ENCODE measurements at places on chromosomes 7 and 10.

GRCh38 chr10:96369890-96370583 lies 11.2 kb upstream of the OPALIN start:
- no peak for DNase-seq

DNA sequence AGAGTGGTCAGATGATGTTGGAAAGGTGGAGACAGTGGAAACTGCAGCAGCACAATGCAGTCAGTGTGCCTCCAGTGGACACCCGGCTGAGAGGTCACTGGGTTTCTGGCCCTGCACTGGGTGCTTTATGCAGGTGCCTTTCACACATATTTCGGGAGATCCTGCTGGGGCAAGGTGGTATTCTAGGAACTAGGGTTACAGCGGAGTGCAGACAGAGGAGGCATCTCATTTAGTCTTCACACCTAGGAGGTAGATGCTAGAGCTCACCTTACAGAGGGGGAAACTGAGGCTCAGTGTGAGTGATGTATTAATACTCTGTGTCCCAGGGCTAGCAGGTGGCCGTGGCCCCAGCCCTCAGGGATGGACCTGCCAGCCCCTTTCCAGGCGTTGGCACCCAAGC lies 103.9 kb upstream of the KCTD7 start:
- no peak for DNase-seq

DNA sequence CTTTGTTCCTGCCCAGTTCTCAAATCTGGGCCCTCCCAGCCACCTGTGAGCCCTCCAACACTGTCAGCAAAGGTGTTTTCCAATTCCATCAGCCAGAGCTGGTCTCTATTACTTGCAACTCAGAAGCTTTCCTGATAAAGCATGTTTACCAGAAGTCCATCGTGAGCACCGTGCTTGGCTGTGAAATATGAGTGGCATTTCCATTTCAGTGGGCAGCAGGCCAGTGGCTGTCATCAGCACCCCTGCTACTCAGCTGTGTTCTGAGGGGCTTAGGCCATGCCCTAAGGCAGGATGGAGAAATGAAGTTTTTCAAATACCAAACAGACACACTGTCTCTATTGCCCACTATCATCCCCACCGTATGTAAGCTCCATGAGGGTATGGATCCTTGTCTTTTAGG lies 12.7 kb upstream of the BNIP3 start:
- DNase-seq, result no peak

- DNase-seq, result no peak
Measured at GRCh38 chr7:138247081-138247480, 170.8 kb downstream of the AKR1D1 start.

DNA sequence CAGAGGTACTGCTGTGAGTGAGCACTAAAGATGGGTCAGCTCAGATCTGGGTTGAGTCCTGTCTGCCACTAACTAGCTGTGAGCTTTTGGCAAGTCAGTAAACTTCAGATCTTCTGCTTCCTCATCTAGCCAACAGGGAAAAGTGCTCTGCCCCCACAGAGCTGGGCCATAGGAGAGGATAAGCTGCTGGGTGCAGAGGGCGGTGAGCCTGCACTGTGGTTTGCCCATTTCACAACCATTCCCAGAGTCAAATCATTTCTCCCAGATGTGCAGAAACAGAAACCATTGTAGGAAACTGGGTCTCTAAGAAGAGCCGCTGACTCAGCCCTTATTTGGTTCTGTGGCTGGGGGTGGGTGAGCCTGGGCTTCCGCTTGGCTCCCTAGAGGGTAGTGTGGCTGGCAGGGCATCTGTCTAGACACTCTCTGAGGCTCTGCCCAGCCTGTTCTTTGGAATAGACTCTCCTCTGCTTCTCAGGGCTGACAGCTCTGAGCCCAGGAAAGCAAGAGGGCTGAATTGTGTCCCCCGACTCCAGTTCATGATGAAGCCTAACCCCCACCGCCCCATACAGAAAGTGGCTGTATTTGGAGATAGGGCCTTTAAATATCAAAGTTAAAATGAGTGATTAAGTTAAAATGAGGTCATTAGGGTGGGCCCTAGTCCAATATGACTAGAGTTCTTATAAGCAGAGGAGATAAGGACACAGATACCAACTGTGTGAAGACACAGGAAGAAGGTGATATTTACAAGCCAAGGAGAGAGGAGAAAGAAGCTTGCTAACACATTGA lies 29.5 kb upstream of the ARHGAP22 start:
- no peak for DNase-seq

GRCh38 chr7:91239772-91240171 lies 24.5 kb upstream of the FZD1 start:
- DNase-seq, result no peak

- no peak for DNase-seq
Measured at GRCh38 chr7:28343462-28343861, 68.9 kb upstream of the CREB5 start.

- DNase-seq, result no peak
Measured at GRCh38 chr10:61166489-61166888, 222.5 kb upstream of the RHOBTB1 start.

- DNase-seq, result no peak
Measured at GRCh38 chr10:84423719-84424118, 95.3 kb downstream of the CCSER2 start.

GRCh38 chr10:125976960-125977605 lies 80.7 kb downstream of the FANK1 start:
- DNase-seq, result no peak

GRCh38 chr7:2826771-2827170 lies 17.3 kb downstream of the GNA12 start:
- DNase-seq, result no peak

DNA sequence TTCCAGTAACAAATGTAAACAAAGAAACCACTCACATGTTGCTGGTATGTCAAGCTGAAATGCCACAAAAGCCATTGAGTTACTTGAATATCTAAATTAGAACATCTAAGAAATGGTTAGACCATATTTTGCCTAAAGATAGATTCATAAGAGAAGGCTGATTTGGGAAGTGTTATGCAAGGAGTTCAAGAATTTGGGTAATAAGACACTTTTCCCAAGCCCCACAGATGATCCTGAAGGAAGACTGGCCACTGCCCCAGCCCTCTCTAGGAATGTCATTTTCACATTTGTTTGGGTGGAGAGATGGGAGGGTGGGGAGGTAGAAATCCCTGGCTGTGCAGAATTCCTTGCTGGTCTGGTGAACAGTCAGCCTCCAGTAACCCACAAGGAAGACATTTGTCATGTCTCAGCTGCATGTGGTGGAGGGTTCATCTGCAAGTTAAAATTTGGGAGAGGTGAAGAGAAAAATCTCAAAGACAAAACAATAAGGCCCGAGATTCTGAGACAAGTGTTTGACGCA lies 427.2 kb upstream of the KLF6 start:
- DNase-seq, result no peak

GRCh38 chr7:107998150-107998549 lies 4.8 kb downstream of the LAMB1 start:
- DNase-seq, result no peak

DNA sequence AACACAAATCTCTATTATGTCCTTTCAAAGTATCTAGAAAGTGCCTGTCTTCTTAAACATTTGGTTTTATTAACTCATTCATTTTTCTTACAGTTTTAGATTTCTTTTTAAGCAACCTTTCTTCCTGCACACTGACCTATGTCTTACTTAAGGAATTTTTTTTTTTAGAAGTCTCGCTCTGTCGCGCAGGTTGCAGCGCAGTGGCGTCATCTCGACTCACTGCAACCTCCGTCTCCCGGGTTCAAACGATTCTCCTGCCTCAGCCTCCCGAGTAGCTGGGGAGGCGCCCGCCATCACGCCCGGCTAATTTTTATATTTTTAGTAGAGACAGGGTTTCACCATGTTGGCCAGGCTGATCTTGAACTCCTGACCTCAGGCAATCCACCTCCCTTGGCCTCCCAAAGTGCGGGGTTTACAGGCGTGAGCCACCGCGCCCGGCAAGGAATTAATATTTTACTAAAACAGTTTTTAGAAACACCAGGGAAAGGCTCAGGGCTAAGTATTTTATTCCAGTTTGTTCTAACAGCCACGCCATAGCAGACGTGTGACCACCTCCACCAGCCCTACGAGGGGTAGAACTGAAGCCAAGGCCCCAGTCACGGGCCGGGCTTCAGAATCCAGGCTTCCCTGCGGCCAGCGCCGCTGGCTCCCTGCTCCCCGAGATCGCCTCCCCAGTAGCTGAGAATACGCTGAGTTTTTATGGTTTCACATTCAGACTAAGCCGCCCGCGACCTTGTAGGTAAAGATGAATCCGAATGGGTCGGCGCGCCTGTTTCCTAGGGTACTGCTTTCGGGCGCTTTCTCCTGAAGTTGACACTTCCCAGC lies 941 bp upstream of the LUC7L2 start:
- no peak for DNase-seq

DNA sequence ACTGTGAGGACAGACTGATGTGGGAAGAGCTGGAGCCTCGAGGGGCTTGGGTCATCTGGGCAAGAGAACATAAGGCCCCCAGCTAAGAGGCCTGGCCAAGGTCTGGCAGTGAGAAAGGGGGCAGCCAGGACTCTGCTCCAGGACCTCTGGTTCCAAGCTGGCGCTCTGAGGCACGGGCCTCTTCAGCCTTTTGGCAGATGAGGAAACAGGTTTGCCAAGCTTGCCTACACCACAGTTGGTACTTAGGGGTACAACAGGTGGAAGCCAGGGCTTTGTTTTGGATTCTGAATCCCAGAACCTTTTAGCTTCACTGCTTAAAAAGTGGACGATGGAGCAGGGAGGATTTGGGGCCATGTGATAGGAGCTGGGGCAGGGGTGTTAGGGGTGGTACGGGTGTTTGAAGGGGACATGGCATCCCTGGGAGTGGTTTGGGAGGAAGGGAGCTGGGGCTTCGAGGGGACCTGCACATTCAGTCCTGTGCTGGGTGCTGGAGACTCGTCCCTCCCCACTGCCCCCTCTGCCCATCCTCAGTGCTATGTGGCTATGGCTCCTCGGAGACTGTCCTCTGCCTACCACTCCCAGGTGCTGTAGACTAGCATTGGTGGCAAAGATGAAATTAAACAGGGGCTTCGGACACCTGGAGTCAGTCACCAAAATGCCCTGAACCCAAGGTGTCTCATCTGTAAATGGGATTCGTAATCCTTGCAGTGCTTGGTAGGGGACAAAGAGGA lies 30.3 kb downstream of the ZNF775 start:
- no peak for DNase-seq

GRCh38 chr7:105098863-105099515 lies 85.0 kb downstream of the KMT2E start:
- peak; percentile 22 for DNase-seq

DNA sequence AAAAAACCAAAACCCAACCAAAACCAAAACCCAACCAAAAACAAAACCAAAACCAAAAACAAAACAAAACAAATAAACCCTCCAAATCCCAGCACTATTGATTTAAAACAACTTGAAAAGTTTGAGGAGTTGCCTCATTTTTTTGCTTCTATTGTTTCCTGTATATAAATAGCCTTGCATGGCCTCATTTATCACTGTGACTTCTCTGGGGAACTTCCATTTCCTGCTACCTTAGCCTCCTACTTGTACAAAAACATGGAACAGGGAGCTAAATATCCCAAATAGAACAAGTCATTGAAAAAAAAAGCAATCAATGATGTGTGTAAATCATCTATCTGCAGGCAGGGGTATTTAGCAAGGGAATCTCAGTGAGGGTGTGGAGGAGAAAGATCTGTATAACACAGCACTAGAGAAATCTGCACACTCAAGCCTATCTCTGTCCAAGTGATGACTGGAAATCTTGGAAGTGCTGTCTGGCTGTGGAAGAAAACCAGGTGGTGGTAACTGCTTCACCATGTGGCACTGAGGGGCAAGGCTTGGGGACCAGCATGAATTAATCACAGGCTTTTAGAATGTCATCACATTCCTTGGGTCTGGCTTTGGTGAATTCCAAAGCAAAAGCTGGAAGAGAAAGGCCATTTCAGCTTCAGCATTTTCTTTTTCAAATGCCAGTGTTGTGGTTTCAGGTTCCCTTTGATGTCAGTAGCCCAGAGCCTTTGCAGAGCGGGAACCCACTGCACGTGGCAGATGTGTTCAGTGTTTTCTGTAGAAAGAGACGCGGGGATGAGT lies 349.5 kb upstream of the ZNF32 start:
- DNase-seq, result no peak

- DNase-seq, result no peak
Measured at GRCh38 chr7:68414631-68415425, 1183.4 kb upstream of the AUTS2 start.

GRCh38 chr10:88027570-88027969 lies 164.1 kb downstream of the PTEN start:
- peak; percentile 47 for DNase-seq

DNA sequence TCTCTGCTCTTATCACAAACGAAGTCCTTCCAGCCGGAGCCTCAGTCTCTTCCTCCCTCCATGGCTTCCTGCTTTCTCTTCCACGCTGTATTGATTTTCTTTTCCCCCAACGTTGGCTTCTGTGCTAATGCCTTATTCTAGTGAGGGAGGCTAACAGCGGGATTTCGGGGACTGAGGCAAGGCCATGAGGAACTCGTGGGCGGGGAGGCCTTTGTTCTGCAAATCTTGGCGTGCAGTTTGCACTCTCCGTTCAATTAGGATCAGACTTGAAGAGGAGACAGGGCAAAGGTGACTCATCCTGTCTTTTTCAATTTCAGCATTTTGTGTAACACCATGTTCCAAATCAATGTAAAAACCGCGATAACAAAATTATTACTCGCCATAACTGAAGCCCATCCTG lies 25.3 kb downstream of the EN2 start:
- peak; percentile 13 for DNase-seq

GRCh38 chr7:7883394-7883793 lies 85.2 kb upstream of the GLCCI1 start:
- DNase-seq, result no peak

DNA sequence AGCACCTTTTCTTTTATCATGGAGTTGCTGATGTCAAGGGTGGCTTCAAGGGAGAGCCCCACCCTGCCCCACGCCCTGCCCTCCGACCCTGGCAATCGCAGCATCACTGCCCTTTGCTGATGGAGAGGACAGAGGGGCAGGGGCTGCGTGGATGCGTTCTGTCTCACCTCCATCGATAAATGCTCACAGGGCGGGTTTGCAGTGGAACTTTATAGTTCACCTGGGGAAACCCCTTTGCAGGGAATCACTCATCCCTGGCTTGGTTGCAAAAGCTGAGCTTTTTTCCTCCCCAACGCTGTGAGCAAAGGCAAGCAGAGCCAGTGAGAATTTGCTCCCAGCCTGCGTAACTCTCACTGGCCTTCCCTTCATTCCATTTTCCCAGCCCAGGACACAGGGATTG lies 176.8 kb downstream of the WDR37 start:
- no peak for DNase-seq

DNA sequence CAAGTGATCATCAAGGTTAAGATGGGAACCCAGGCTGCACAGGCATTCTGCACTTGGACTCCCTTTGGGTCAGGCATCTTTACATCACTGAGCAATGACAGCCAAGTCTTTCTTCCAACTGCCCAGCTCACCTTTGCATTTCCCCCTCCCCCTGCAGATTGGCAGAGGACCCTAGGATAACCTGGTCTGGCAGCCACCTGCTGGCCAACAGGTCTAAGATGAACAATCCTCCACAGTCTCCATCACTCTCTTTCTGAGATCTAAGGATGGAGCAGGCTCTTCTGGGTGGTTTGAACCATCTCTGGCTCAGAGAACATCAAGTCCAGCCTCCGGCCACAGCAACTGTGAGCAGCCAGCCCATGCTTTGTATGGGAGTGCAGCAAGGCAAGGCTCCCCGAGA lies 75.8 kb downstream of the RAB11FIP2 start:
- no peak for DNase-seq

- DNase-seq, result no peak
Measured at GRCh38 chr7:36710186-36710791, 14.0 kb downstream of the AOAH start.

Measured in GM10248 (cell line).